ENCODE measurements at places on chromosomes 3 and 15.

- no peak for DNase-seq
Observed at GRCh38 chr3:61913701-61914100, 352.3 kb downstream of the PTPRG start.

- no peak for DNase-seq
Observed at GRCh38 chr3:55906896-55907295, 419.8 kb upstream of the WNT5A start.

DNA sequence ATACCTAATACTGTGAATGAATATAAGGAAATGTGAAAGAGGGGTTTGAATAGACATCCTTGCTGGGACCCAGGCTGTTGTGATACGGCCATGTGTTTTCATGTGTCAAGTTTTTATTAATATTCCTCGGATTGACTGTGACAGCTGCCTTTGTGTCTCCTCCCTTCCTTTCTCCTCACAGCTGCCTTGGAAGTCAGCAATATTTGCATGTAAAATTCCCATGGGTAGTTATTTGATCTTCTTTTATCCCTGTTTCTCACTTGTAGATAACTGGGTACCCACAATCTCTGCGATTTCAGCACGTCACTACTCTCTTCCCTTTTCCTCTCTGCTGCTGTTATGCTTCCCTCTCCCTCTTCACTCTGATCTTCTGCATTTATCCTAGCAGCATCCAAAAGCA is 9.4 kb downstream of the GPR156 start:
- peak; percentile 22 for DNase-seq

GRCh38 chr15:31338879-31339557 is 12.4 kb downstream of the KLF13 start:
- DNase-seq, result no peak

- DNase-seq, result no peak
Observed at GRCh38 chr3:116524453-116525210, 79.3 kb upstream of the LSAMP start.

DNA sequence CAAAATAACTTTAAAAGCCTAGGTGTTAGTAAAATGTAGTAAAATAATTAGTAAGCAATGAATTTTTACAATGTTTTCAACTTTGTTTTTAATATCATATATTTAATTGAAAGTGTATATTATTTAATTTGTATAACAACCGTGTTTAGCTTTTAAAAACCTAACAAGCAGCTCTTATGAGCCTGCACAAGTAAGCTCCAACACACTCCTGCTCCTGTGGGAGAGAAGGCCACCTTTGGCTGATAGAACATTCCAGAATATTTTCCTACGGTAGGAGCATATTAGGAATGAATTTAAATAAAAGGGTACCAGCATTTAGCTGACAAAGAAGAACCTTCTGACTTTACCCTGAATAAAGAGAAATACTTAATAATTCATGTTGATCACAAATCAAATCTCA is 40.3 kb upstream of the TM4SF1 start:
- no peak for DNase-seq

DNA sequence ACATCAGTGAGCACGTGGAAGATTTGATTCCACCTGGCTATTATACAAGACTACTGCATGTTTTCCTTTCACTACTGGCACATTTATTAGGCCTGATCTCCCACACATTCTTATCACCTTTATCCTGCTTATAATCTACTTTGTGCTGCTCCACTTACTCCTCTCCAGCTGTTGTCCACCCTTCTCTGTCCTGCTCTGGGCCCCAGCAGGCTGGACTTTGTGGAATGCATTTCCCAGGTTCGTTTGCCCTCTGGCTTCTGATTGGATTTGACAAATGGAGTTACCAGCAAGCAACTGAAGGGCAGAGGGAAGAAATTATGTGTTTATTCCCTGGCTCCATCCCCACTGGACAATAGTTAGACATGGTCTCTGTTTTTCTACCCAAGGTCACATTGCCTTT is 75.5 kb downstream of the DCLK3 start:
- DNase-seq, result no peak

- DNase-seq, result no peak
Observed at GRCh38 chr15:58467722-58468423, 36.1 kb downstream of the LIPC start.

- DNase-seq, result no peak
Observed at GRCh38 chr3:156507285-156507684, 47.6 kb downstream of the SSR3 start.

GRCh38 chr3:141060327-141060726 is 9.2 kb downstream of the SPSB4 start:
- DNase-seq, result no peak

DNA sequence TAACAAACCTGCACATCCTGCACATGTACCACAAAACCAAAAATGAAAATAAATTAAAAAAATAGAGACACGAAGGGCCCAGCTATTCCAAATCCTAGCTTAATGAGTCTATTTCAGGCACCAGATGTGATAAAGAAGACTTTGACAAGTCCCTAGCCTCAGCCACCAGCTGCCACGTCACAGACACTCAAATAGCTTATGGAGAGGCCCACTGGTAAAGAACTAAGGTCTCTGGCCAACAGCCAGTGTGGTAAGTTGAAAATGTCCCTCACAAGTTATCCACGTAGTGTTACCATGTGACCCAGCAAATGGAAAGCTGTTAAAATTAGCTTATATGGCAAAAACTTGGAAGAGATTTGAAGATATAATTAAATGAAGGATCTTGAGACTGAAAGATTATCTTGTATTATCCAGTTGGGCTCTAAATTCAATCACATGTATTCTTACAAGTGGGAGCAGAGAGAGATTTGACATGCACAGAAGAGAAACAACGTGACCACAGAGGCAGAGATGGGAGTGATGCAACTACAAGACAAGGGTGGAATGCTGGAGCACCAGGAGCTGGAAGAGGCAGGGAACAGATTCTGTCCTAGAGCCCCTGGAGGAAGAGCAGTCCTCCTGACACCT is 10.9 kb downstream of the ACSBG1 start:
- DNase-seq, result no peak

- peak; percentile 80 for DNase-seq
Observed at GRCh38 chr3:195153653-195154052, 117.3 kb downstream of the XXYLT1 start.

DNA sequence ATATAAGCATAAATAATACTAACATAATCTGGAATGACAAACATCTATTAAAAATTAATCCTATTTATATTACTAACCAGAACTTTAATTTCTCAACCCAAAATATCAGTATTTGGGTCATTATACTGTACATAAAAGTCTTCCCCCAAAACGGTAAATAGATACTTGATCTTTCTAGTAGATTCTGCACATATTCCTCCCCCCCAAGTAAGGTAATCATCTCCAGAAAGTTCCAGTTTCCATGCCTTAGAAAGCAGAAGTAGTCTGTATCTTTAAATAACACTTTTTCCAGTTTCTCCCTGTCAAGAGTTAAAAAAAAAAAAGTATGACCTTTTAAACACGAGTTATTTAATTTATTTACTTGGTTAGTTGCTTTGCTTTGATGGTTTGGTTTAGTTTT is 150.7 kb upstream of the MB21D2 start:
- DNase-seq, result no peak

Measured in muscle of arm (tissue), 14 donors.